Tibial nerve (tissue), 4 donors: ENCODE measurements at places on chromosomes 7 and 10. TPM values are rescaled to one million over a fixed set of nuclear protein-coding genes. Genes with fewer than 3 reads are reported as not detected.

GRCh38 chr7:157513162-157513621 is 176.4 kb downstream of the DNAJB6 start:
- H3K27me3 ChIP-seq, result no peaks in the 10 kb centered on the region
- H3K36me3 ChIP-seq, result no peaks in the 10 kb centered on the region
- DNase-seq, result no peak
- H3K27ac ChIP-seq, result no peak overlapping the region
- no peaks in the 10 kb centered on the region for H3K4me1 ChIP-seq

GRCh38 chr7:95520136-95520535 is 34.4 kb downstream of the ASB4 start:
- H3K27me3 ChIP-seq, result no peaks in the 10 kb centered on the region
- no peak overlapping the region for H3K27ac ChIP-seq
- DNase-seq, result no peak
- no peaks in the 10 kb centered on the region for H3K36me3 ChIP-seq
- no peaks in the 10 kb centered on the region for H3K4me1 ChIP-seq

HGF gene
- 6.6 TPM for total RNA-seq

- no peak overlapping the region for H3K4me3 ChIP-seq
- peaks cover 3% of the 10 kb centered on the region for H3K4me1 ChIP-seq
- DNase-seq, result no peak
- H3K27ac ChIP-seq, result no peak overlapping the region
Observed at GRCh38 chr7:41977151-41977651, 259.8 kb downstream of the GLI3 start.

TMEM270 gene
- not detected for total RNA-seq

DNA sequence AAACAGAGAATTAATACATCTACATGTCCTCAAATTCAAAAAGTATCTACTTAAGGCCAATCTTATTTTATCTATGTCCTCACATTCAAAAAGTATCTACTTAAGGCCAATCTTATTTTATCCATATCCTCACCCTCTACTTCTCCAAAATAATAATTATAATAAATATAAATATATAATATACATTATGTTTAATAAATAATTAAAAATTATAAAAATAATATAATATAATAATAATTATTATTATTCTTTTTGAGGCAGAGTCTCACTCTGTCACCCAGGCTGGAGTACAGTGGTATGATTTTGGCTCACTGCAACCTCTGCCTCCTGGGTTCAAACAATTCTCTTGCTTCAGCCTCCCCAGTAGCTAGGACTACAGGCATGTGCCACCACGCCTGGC is 784.9 kb downstream of the DNAJB9 start:
- H3K27ac ChIP-seq, result no peak overlapping the region
- no peaks in the 10 kb centered on the region for H3K27me3 ChIP-seq
- H3K4me1 ChIP-seq, result no peaks in the 10 kb centered on the region
- DNase-seq, result no peak
- H3K4me3 ChIP-seq, result no peak overlapping the region

SFTPA2 gene
- 5.7 TPM for total RNA-seq

AGR2 gene
- total RNA-seq, result not detected

GRCh38 chr7:130669085-130669700 is 645 bp upstream of the COPG2 start:
- DNase-seq, result peak; percentile 7
- H3K36me3 ChIP-seq, result peaks cover 10% of the 10 kb centered on the region
- peak overlapping the region; percentile 91 for H3K4me3 ChIP-seq
- H3K4me1 ChIP-seq, result no peaks in the 10 kb centered on the region
- H3K27me3 ChIP-seq, result no peaks in the 10 kb centered on the region

DNA sequence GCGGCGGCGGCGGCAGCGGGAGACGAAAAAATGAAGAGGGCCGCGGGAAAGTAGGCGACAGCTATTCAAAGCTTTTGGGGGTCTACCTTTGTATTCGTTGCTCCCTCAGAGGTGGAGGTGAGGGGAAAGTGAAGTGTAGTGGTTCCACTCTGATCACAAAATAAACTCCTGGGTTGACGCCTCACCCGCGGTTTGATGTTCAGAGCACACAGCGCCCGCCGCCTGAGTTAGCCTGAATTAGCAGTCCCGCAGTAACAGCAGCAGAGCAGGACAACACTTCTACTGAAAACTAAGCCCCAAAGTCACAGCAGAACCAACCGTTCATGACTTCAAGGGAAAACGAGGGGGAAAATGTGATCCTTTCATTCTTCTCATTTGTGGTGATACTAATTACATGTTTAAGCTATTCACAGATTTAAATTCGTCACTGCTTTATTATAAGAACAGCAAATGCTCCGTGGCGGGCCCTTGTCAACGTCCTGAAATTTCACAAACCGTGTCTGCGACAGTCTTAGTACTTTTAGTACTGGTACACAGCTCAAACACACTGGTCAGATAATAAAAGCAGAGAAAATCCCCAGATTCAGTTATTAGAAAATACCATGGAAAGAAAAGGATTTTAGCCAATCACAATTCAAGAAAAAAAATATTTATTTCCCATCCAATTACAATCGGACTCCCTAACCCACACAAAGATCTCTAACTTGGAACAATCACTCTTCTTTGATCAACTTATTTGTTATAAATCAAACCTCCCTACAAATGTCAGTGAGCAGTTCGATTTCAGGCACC is 563 bp upstream of the JMJD1C start:
- H3K4me3 ChIP-seq, result peak overlapping the region; percentile 65
- H3K27me3 ChIP-seq, result no peaks in the 10 kb centered on the region
- H3K4me1 ChIP-seq, result no peaks in the 10 kb centered on the region
- no peaks in the 10 kb centered on the region for H3K36me3 ChIP-seq

DNA sequence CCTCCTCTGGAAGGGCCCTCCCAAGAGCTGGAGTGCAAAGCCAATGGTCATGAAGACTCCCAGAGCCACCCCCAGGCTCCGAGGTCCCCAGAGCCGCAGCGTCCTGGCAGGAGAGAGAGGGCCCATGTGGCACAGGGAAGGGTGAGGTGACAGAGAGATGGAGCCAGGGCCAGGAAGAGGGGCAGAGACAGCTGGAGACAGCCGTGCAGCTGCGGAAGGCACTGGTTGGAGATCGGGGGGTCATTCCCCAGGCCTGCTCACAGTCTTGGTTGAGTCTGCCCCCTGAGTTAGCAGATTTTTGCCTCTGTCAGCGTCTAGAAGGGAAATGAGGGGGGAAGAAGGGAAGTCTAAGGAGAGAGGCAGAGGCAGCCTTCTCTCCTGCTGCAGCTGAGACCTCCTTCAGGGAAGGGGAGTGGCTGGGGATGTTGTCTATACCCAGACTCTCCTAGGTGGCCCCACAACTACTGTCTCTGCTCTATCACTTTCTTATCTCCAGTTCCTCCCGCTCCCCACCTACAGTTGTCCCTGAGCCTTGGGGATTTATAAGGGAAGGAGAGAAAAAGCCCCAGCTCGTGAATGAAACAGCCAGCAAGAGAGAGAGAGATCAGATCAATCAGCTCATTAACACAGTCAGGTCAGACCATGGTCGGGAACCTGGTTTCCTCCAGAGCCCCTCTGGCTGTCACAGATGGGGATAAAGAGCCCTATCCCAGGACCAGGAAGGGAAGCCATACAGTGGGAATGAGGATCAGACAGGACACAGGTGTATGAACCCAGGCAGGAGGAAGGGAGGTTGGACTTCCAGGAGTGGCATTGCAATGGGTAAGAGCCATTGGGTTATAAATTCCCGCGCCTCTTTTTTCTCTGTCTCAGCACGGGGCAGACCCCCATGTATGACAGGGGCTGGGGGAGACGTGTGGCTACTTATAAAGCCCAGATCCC is 1.2 kb downstream of the GAL3ST4 start:
- DNase-seq, result no peak
- no peaks in the 10 kb centered on the region for H3K36me3 ChIP-seq
- H3K4me3 ChIP-seq, result no peak overlapping the region
- H3K4me1 ChIP-seq, result peaks cover 47% of the 10 kb centered on the region
- no peak overlapping the region for H3K27ac ChIP-seq

- H3K4me1 ChIP-seq, result no peaks in the 10 kb centered on the region
- H3K36me3 ChIP-seq, result no peaks in the 10 kb centered on the region
Observed at GRCh38 chr10:14084875-14085274, 245.8 kb downstream of the FRMD4A start.

CRHR2 gene
- 0.21 TPM for total RNA-seq

TAS2R3 gene
- 3.3 TPM for total RNA-seq

KCNIP2 gene
- 52.4 TPM for total RNA-seq

- DNase-seq, result no peak
- no peaks in the 10 kb centered on the region for H3K4me1 ChIP-seq
- H3K36me3 ChIP-seq, result no peaks in the 10 kb centered on the region
- no peaks in the 10 kb centered on the region for H3K27me3 ChIP-seq
- no peak overlapping the region for H3K4me3 ChIP-seq
Observed at GRCh38 chr10:59878289-59878688, 28.1 kb downstream of the CCDC6 start.

LBX1 gene
- total RNA-seq, result 0.60 TPM

DNA sequence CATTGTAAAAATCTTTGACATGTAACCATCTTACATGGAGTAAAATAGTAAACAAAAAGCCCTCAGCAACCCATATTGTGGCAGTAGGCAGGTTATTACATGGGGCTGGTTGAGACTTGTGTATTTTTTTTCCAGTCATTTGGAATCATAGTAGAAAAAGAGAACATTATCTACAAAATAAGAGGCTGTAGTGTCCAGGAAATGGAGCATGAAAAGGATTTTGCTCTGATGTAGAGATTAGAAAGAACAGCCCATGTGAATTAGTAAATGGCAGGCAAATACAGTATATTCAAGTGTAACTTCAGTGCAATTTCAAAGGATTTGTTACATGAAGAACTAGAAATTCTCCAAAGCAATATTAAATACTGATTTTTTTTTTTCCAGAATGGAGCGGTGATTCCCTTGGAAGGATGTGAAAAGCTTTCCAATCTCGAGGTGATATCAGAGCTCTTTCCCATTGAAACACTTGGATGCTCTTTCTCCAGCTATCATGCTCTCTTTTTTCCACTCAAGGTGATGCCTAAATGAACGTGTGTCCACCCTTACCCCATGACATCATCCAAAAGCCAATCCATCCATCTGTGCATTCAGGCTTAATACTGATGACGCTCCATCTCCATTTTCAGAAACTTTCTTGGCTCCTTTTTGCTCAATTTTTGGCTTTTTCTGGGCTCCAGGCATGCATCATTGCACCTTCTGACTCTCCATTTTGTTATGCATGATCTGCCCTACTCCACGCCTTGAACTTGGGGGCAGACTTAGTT is 1034.7 kb downstream of the TYW1 start:
- H3K4me3 ChIP-seq, result no peak overlapping the region
- H3K36me3 ChIP-seq, result no peaks in the 10 kb centered on the region
- no peak overlapping the region for H3K27ac ChIP-seq
- H3K4me1 ChIP-seq, result no peaks in the 10 kb centered on the region
- no peak for DNase-seq
- no peaks in the 10 kb centered on the region for H3K27me3 ChIP-seq

AGBL3 gene
- total RNA-seq, result 2.1 TPM

- no peak overlapping the region for H3K4me3 ChIP-seq
- H3K27ac ChIP-seq, result no peak overlapping the region
- no peaks in the 10 kb centered on the region for H3K4me1 ChIP-seq
- H3K36me3 ChIP-seq, result peaks cover 50% of the 10 kb centered on the region
- no peak for DNase-seq
Observed at GRCh38 chr10:132650611-132651250, 113.1 kb downstream of the INPP5A start.

- no peaks in the 10 kb centered on the region for H3K27me3 ChIP-seq
- no peak within 1 kb of the TSS for H3K4me3 ChIP-seq
- no peaks in the 10 kb centered on the region for H3K4me1 ChIP-seq
Observed at GRCh38 chr10:17751781-17752445, at the start of gene TMEM236. TMEM236 (plus strand) TSS chr10:17752201; CDS start chr10:17752296, 95 bp downstream.

GIMAP5 gene
- total RNA-seq, result 36.7 TPM

GRCh38 chr10:119138346-119139306 is 26.9 kb downstream of the SFXN4 start:
- no peak overlapping the region for H3K4me3 ChIP-seq
- no peaks in the 10 kb centered on the region for H3K27me3 ChIP-seq
- no peak overlapping the region for H3K27ac ChIP-seq
- peaks cover 12% of the 10 kb centered on the region for H3K4me1 ChIP-seq
- peaks cover 43% of the 10 kb centered on the region for H3K36me3 ChIP-seq
- no peak for DNase-seq

ZCCHC24 gene
- total RNA-seq, result 165 TPM

- DNase-seq, result no peak
- no peak overlapping the region for H3K27ac ChIP-seq
- no peaks in the 10 kb centered on the region for H3K4me1 ChIP-seq
- H3K27me3 ChIP-seq, result no peaks in the 10 kb centered on the region
- no peaks in the 10 kb centered on the region for H3K36me3 ChIP-seq
Observed at GRCh38 chr7:158410720-158411119, 176.9 kb downstream of the PTPRN2 start.

SAMD9 gene
- 5.9 TPM for total RNA-seq

DNA sequence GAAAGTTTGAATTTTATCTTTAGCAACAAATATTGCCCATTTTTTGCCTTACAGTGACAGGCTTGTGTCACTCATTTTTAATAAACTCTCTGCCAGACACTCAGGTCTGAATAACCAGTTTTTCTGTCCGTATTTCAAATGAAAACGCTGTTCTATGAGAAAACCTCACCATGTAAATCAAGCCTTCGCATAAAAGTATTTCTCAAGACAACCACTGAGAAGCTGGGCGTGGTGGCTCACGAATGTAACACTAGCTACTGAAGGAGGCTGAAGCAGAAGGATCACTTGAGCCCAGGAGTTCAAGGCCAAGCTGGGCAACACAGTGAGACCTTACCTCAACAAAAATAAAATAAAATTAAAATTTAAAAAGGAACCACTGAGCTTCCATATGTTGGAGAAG is 339.3 kb downstream of the PARD3 start:
- H3K27ac ChIP-seq, result no peak overlapping the region
- no peaks in the 10 kb centered on the region for H3K27me3 ChIP-seq
- no peaks in the 10 kb centered on the region for H3K36me3 ChIP-seq
- no peak for DNase-seq

KIF5B gene
- 118 TPM for total RNA-seq

GRCh38 chr10:55837273-55837672 is 523.8 kb downstream of the ZWINT start:
- DNase-seq, result no peak
- H3K4me1 ChIP-seq, result no peaks in the 10 kb centered on the region
- no peak overlapping the region for H3K27ac ChIP-seq
- H3K36me3 ChIP-seq, result no peaks in the 10 kb centered on the region
- no peaks in the 10 kb centered on the region for H3K27me3 ChIP-seq

DGKI gene
- 0.21 TPM for total RNA-seq

GRCh38 chr7:4437916-4438315 is 244.2 kb upstream of the FOXK1 start:
- no peaks in the 10 kb centered on the region for H3K4me1 ChIP-seq
- DNase-seq, result no peak
- no peaks in the 10 kb centered on the region for H3K27me3 ChIP-seq
- no peak overlapping the region for H3K4me3 ChIP-seq
- no peaks in the 10 kb centered on the region for H3K36me3 ChIP-seq

- H3K36me3 ChIP-seq, result no peaks in the 10 kb centered on the region
- no peaks in the 10 kb centered on the region for H3K4me1 ChIP-seq
- H3K27ac ChIP-seq, result no peak overlapping the region
- no peak overlapping the region for H3K4me3 ChIP-seq
- DNase-seq, result no peak
- H3K27me3 ChIP-seq, result no peaks in the 10 kb centered on the region
Observed at GRCh38 chr7:116942504-116942903, 10.8 kb upstream of the ST7 start.

NKX2-3 gene
- not detected for total RNA-seq
